Heart left ventricle (tissue), 16 donors: ENCODE measurements at places on chromosomes 2 and 18. TPM values are rescaled to one million over a fixed set of nuclear protein-coding genes. Genes with fewer than 3 reads are reported as not detected.

Gene DRC1
- total RNA-seq, result not detected

Gene FBXO15
- total RNA-seq, result not detected

DNA sequence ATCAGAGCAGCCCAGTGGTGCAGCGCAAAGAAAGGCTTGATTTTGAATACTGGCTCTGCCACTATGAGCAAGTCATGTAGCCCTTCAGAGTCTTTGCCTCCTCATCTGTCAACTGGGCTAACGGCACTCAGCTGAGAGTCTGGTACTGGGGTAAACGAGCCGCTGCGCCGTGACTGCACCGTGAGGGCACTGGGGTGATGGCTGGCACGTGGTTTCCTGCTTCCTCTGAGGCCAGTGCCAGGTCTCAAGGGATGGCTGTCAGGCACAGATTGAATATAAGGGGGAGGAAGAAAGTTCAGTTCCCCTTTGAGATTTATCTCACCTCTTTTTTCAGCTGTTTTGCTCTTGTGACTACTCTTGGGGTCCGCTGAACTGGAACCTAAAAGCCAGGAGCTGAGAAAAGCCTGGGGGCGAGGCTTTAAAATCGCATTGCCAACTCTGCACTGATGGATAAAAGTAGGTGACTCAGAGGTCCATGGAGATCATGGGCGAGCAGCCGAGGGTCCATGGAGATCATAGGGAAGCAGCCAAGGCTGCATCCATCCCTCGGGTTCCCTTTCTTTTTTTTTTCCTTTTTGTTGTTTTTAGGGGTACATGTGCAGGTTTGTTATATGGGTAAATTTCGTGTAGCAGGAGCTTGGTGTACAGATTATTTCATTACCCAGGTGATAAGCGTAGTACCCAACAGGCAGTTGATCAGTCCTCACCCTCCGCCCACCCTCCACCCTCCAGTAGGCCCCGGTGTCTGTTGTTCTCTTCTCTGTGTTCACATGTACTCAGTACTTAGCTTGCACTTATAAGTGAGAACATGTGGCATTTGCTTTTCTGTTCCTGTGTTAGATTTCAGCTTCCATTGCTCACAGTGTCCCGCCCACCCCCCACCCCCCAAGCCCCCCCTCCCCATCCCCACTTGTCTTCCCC lies 114.3 kb downstream of the SPP2 start:
- DNase-seq, result no peak

- DNase-seq, result no peak
Observed at GRCh38 chr18:24584813-24585212, 124.4 kb downstream of the HRH4 start.

- DNase-seq, result no peak
Observed at GRCh38 chr18:70273021-70273420, 15.8 kb upstream of the SOCS6 start.
